Keratinocyte (primary cell): ENCODE measurements at places on chromosomes 12 and 14. TPM values are rescaled to one million over a fixed set of nuclear protein-coding genes. Genes with fewer than 3 reads are reported as not detected.

- DNase-seq: no peak
- no peaks in the 10 kb centered on the region for H3K36me3 ChIP-seq
- peak overlapping the region; percentile 82 for H3K27ac ChIP-seq
- peaks cover 31% of the 10 kb centered on the region for H3K4me1 ChIP-seq
- peak overlapping the region; percentile 20 for H3K4me3 ChIP-seq
These were observed 229.2 kb downstream of the DPF3 start for GRCh38 chr14:72664651-72665050.

Gene REC8
- polyA plus RNA-seq: 6.0 to 9.2 TPM (median 6.3 TPM) in 3 replicates

DNA sequence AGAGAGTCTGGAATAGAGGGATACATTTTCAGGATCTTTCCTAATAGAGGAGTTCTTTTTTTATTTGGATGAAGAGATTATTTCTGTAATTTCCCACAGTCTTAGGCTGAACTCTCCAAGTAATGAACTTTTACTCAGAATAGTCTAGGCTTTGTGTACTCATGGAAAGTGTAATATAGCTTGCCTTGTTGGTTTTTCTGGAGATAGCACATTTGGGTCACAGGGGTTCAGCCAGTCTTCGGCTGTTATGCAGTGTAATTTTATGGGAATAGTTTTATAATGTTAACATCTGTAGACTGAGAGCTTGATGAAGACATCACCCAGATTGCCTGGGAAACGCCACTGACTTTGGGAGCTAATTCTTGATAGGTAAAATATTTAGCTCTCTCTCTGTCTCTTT is 450.8 kb downstream of the RAD51B start:
- no peaks in the 10 kb centered on the region for H3K4me1 ChIP-seq
- DNase-seq: no peak
- no peaks in the 10 kb centered on the region for H3K36me3 ChIP-seq
- no peak overlapping the region for H3K27ac ChIP-seq

GRCh38 chr12:101891462-101891971 is 14.1 kb downstream of the DRAM1 start:
- DNase-seq: no peak
- H3K27me3 ChIP-seq: no peaks in the 10 kb centered on the region
- H3K4me1 ChIP-seq: peaks cover 20% of the 10 kb centered on the region
- H3K27ac ChIP-seq: peak overlapping the region; percentile 17

Gene LRFN5
- polyA plus RNA-seq: not detected in 3 replicates
